ENCODE measurements at places on chromosomes 5 and 9. TPM values are rescaled to one million over a fixed set of nuclear protein-coding genes. Genes with fewer than 3 reads are reported as not detected.

LEAP2 gene
- 0.16 TPM for total RNA-seq

JAK2 gene
- total RNA-seq = 4.1 TPM

TAF1L gene
- not detected for total RNA-seq

NR4A3 gene
- total RNA-seq = 0.15 TPM

ANKH gene
- total RNA-seq = 17.7 TPM

IL9 gene
- not detected for total RNA-seq

NUTM2G gene
- total RNA-seq = not detected

SKP2 gene
- 27.9 TPM for total RNA-seq

NSG2 gene
- total RNA-seq = not detected

IFNA21 gene
- total RNA-seq = not detected

OTULINL gene
- 0.78 TPM for total RNA-seq

PIP5K1B gene
- total RNA-seq = not detected

TPM2 gene
- 53.1 TPM for total RNA-seq

TERT gene
- total RNA-seq = not detected

TTC23L gene
- not detected for total RNA-seq

PCDHB9 gene
- not detected for total RNA-seq

TRPM6 gene
- total RNA-seq = 0.08 TPM

TRIM36 gene
- 1.7 TPM for total RNA-seq

SPINK5 gene
- total RNA-seq = 0.95 TPM

FAM153A gene
- not detected for total RNA-seq

FBP2 gene
- not detected for total RNA-seq

TYRP1 gene
- total RNA-seq = not detected

GRIA1 gene
- 1.3 TPM for total RNA-seq

PLGRKT gene
- 72.8 TPM for total RNA-seq

All from hair follicular keratinocyte (primary cell).